ENCODE measurements at places on chromosomes 4 and X.

- DNase-seq = peak; percentile 84
These were observed 14.7 kb downstream of the NDP start for GRCh38 chrX:43958529-43958928.

GRCh38 chrX:19194285-19195242 lies 72.3 kb upstream of the ADGRG2 start:
- DNase-seq = no peak

- peak; percentile 32 for DNase-seq
These were observed 2.0 kb downstream of the BCOR start for GRCh38 chrX:40095583-40096394.

DNA sequence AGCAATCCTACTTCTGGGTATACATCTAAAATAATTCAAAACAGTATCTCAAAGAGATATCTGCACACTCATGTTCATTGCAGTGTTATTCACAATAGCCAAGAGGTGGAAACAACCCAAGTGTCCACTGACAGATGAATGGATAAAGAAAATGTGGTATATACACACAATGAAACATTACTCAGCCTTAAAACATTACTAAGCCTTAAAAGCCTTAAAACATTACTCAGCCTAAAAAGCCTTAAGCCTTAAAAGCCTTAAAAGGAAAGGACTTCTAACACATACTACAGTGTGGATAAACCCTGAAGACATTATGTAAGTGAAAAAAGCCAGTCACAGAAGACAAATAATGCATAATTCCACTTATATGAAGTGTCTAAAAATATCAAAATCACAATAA lies 40.3 kb upstream of the TFDP3 start:
- no peak for DNase-seq

- no peak for DNase-seq
These were observed 371.3 kb upstream of the NOCT start for GRCh38 chr4:138644322-138644721.

DNA sequence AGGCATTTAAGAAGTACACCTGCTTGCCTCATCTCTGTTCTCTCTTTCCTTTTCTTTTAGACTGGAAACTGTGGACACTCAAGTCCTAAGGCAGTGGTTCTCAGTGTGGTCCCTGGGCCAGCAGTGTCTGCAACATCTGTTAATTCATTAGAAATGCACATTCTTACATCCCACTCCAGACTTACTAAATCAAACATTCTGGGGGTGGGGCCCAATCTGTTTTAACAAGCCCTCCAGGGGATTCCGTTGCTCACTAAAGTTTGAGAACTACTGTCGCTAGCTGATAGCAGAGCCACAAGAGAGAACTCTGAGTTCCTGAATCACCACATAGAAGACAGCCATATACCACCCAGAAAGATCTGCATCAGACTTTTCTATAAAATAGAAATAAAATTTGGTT lies 430.6 kb downstream of the BCOR start:
- no peak for DNase-seq

All from myocyte (in vitro differentiated cells).